ENCODE measurements at places on chromosomes 1 and 21. TPM values are rescaled to one million over a fixed set of nuclear protein-coding genes. Genes with fewer than 3 reads are reported as not detected.

DNA sequence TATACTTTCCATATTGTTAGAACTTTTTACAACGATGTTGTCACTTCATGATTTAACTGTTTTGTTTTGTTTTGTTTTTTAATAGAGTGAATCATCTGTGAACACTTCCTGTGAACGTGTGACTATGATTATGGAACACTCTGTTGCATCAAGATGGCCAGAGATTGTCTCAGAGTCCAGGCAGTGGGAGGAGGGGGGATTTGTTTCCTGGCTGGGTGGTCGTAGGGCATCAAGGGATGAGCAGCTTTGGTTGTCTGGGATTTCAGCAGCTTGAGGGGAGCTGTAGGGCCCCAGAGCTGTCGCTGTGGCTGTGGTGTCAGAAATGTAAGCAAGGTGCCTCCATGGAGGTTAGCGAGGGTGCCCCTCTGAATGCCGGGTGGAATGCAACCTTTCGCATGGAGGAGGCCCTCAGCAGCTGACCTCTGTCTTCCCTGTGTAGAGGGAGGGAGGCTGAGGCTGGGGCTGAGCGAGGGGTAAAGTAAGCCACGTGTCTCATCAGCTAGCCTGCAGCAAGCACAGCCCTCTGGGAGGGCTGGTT is 21.4 kb downstream of the NEK2 start:
- DNase-seq: no peak
- no peaks in the 10 kb centered on the region for H3K27me3 ChIP-seq
- no peak overlapping the region for H3K27ac ChIP-seq
- H3K4me3 ChIP-seq: no peak overlapping the region
- H3K36me3 ChIP-seq: no peaks in the 10 kb centered on the region

DNA sequence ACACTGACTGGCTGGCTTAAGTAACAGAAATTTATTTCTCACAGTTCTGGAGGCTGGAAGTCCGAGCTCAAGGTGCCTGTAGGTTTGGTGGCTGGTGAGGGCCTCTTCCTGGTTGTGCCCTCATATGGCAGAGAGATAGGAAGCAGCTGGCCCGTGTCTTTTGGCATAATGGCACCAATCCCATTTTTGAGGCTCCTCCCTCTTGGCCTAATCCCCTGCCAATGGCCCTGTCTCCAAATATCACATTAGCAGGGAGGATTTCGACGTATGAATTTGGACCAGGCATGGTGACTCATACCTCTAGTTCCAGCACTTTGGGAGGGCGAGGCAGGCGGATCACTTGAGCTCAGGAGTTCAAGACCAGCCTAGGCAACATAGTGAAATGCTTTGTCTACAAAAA is 37.4 kb downstream of the AGPAT3 start:
- H3K36me3 ChIP-seq: no peaks in the 10 kb centered on the region
- no peak overlapping the region for H3K4me3 ChIP-seq
- no peaks in the 10 kb centered on the region for H3K27me3 ChIP-seq
- peak overlapping the region; percentile 64 for H3K27ac ChIP-seq
- DNase-seq: no peak

PADI2 gene
- total RNA-seq: 5.4 TPM

GRCh38 chr1:241817331-241817792 is 30.6 kb upstream of the EXO1 start:
- no peaks in the 10 kb centered on the region for H3K27me3 ChIP-seq
- no peak overlapping the region for H3K27ac ChIP-seq
- no peaks in the 10 kb centered on the region for H3K36me3 ChIP-seq
- no peak for DNase-seq
- H3K4me3 ChIP-seq: no peak overlapping the region
- no peaks in the 10 kb centered on the region for H3K4me1 ChIP-seq

- H3K4me1 ChIP-seq: no peaks in the 10 kb centered on the region
- H3K36me3 ChIP-seq: no peaks in the 10 kb centered on the region
- no peak overlapping the region for H3K4me3 ChIP-seq
- no peaks in the 10 kb centered on the region for H3K27me3 ChIP-seq
- peak; percentile 21 for DNase-seq
Measured at GRCh38 chr21:32917362-32918135, 108.2 kb upstream of the OLIG2 start.

GRCh38 chr21:15483138-15483780 is 246.5 kb upstream of the USP25 start:
- no peaks in the 10 kb centered on the region for H3K36me3 ChIP-seq
- no peak overlapping the region for H3K27ac ChIP-seq
- H3K27me3 ChIP-seq: no peaks in the 10 kb centered on the region
- no peaks in the 10 kb centered on the region for H3K4me1 ChIP-seq
- peak; percentile 89 for DNase-seq

GRCh38 chr1:247115141-247115510 is 11.0 kb upstream of the ZNF669 start:
- DNase-seq: no peak
- peaks cover 18% of the 10 kb centered on the region for H3K4me1 ChIP-seq
- H3K27me3 ChIP-seq: no peaks in the 10 kb centered on the region
- no peak overlapping the region for H3K27ac ChIP-seq
- no peak overlapping the region for H3K4me3 ChIP-seq

- DNase-seq: no peak
- no peaks in the 10 kb centered on the region for H3K36me3 ChIP-seq
- no peak overlapping the region for H3K4me3 ChIP-seq
- H3K27ac ChIP-seq: no peak overlapping the region
- peaks cover 17% of the 10 kb centered on the region for H3K4me1 ChIP-seq
Measured at GRCh38 chr1:205945069-205945468, 1.8 kb upstream of the SLC26A9 start.

NUDT17 gene
- 4.7 TPM for total RNA-seq

C1QB gene
- total RNA-seq: 1,024 TPM

DNA sequence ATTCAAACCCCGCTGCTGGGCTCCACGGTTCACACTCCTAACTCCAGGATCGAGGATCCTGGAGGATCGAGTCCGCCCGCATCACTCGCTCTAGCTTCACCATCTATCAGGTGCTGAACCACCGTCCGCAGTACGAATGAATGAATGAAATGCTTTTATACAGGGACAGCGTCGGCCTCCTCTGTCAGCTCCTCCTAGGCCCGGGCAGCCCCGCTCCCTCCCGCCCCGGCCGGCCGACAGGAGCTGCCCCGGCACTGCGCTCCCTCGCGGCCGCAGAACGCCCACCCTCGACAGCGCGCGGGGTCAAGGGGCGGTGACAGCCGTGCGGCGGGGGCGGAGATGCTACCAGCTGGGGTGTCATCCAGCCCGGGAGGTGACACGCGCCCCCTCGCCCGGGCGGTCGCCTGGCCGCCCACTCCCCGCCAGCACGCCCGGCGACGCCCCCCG is 520 bp downstream of the ZBTB17 start:
- H3K4me3 ChIP-seq: peak overlapping the region; percentile 100
- DNase-seq: peak; percentile 52
- peaks cover 27% of the 10 kb centered on the region for H3K4me1 ChIP-seq
- peak overlapping the region; percentile 86 for H3K27ac ChIP-seq
- peaks cover 16% of the 10 kb centered on the region for H3K36me3 ChIP-seq
- H3K27me3 ChIP-seq: no peaks in the 10 kb centered on the region

DNA sequence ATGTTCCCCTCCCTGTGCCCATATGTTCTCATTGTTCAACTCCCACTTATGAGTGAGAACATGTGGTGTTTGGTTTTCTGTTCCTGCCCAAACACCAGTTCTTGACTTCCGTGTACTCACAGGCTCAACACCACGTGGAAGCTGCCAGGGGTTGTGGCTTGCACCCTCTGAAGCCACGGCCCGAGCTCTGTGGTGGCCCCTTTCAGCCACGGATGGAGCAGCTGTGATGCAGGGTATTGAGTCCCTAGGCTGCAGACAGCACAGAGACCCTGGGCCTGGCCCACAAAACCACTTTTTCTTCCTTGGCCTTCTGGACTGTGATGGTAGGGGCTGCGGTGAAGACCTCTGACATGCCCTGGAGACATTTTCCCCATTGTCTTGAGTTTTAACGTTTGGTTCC is 111.6 kb downstream of the SYT14 start:
- H3K27ac ChIP-seq: no peak overlapping the region
- H3K4me1 ChIP-seq: no peaks in the 10 kb centered on the region
- H3K27me3 ChIP-seq: no peaks in the 10 kb centered on the region

- no peak overlapping the region for H3K27ac ChIP-seq
- peaks cover 3% of the 10 kb centered on the region for H3K4me1 ChIP-seq
- H3K4me3 ChIP-seq: no peak overlapping the region
- no peaks in the 10 kb centered on the region for H3K27me3 ChIP-seq
- no peaks in the 10 kb centered on the region for H3K36me3 ChIP-seq
Measured at GRCh38 chr1:67542747-67543146, 112.5 kb upstream of the SERBP1 start.

ADIPOR1 gene
- 122 TPM for total RNA-seq

GRCh38 chr1:241475671-241476070 is 43.9 kb downstream of the FH start:
- H3K4me3 ChIP-seq: no peak overlapping the region
- H3K27me3 ChIP-seq: no peaks in the 10 kb centered on the region
- H3K4me1 ChIP-seq: no peaks in the 10 kb centered on the region
- DNase-seq: no peak
- H3K27ac ChIP-seq: no peak overlapping the region
- H3K36me3 ChIP-seq: no peaks in the 10 kb centered on the region

- no peak overlapping the region for H3K4me3 ChIP-seq
- no peaks in the 10 kb centered on the region for H3K27me3 ChIP-seq
- no peak overlapping the region for H3K27ac ChIP-seq
- peak; percentile 63 for DNase-seq
- H3K4me1 ChIP-seq: no peaks in the 10 kb centered on the region
- H3K36me3 ChIP-seq: no peaks in the 10 kb centered on the region
Measured at GRCh38 chr1:217133958-217134856, 411.0 kb upstream of the ESRRG start.

DNA sequence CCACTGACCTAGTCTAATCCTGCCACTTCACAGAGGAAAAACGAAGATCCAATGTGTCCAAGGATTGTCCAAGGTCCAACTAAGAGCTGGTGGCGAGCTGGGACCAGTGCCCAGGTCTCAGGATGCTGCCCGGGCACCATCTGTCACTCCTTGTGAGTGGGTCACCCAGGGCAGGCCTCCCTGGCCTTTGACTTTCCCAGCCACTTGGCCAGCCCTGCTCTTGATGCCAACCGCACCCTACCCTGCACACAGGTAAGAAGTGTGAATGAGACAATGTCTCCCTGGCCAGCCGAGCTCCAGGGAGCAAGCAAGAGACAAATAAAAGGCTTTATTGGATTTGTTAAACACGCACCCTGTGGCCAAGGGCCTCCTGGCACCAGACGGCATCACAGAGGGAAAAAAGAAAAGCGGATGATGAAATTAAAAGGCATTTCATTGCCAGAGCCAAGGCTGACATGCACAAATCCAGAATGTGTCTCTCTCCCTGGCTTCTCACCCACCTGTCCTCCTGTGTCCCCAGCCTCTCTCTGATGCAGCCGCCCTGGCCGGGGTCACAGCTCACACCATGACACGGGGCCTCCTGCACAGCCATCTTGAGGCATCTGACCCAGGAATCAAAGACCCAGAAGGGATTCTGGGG is 72.8 kb downstream of the CAMK2N1 start:
- DNase-seq: peak; percentile 34
- no peaks in the 10 kb centered on the region for H3K36me3 ChIP-seq
- no peaks in the 10 kb centered on the region for H3K4me1 ChIP-seq
- no peak overlapping the region for H3K27ac ChIP-seq
